ENCODE measurements at places on chromosomes 7 and 10. TPM values are rescaled to one million over a fixed set of nuclear protein-coding genes. Genes with fewer than 3 reads are reported as not detected.

Gene DNAJB9
- 26.0 TPM for total RNA-seq

Gene CAMK2B
- total RNA-seq, result 7.6 TPM

Gene PARP12
- 66.9 TPM for total RNA-seq

Gene AP4M1
- 11.2 TPM for total RNA-seq

Gene BCAP29
- total RNA-seq, result 37.9 TPM

- no peaks in the 10 kb centered on the region for H3K27me3 ChIP-seq
- no peak overlapping the region for H3K27ac ChIP-seq
These were observed 1.9 kb downstream of the DMTF1 start for GRCh38 chr7:87154166-87154565.

GRCh38 chr7:131945957-131946544, 389.6 kb upstream of the PODXL start:
- DNase-seq, result no peak
- peaks cover 10% of the 10 kb centered on the region for H3K27me3 ChIP-seq
- H3K4me3 ChIP-seq, result no peak overlapping the region

DNA sequence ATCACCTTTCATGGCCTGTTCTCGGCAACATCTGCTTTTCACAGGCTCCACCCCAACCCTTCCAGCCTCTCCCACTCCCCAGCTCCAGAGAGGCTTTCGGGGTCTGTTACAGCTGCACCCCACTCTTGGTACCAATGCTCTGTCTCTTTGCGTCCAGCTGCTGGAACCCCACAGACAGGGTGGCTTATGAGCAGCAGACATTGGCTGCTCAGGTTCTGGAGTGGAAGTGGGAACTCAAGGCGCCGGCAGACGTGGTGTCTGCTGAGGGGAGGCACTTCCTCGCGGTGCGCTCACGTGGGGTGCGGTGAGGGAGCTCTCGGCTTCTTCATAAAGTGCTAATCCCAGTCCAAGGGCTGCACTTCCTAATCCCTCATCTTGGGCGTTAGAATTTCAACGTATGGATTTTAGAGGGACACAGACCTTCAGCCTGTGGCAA, 185.7 kb downstream of the ELFN1 start:
- no peaks in the 10 kb centered on the region for H3K27me3 ChIP-seq
- no peaks in the 10 kb centered on the region for H3K4me1 ChIP-seq
- no peaks in the 10 kb centered on the region for H3K36me3 ChIP-seq
- no peak for DNase-seq

Data from body of pancreas (tissue), 4 donors.